Activated CD4-positive, alpha-beta T cell treated with anti-CD3 and anti-CD28 coated beads for 36 hours (primary cell): ENCODE measurements at places on chromosomes 13 and 19. TPM values are rescaled to one million over a fixed set of nuclear protein-coding genes. Genes with fewer than 3 reads are reported as not detected.

The GFY gene
- not detected for total RNA-seq

The N4BP2L2 gene
- 105 TPM for total RNA-seq

The ZNF333 gene
- 11.7 TPM for total RNA-seq

DNA sequence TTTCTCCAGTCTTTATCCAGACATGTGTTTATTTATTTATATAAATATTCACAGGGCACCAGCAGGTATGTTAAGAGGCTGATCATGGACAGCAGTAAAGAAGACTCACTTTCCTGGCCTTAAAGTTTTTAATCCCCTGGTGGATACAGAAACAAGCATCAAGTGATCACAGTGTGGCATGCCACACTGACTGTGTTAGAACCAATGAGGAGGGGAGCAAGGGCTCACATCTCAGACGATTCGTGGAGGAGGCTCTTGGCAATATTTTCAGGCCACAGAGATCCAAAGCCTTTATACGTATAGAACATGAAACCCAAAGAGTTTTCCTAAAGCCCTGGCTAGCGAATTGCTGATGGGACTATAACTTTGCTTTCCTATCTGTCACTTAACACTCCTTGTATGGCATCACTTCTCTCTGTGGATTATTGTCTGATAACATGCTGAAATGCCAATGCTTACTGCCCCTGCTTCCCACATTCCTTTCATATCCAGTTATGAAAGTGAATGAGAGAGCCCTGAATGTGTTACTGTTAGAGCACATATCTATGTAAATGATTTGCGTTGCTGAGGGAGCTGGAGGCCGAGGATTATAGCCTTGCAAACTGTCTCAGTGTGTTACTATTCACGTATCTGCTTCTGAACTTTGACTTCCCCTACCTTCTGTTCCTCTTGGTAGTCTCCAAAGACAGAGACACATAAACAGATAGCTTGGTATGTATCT lies 37.6 kb downstream of the POLR1D start:
- H3K27me3 ChIP-seq: no peaks in the 10 kb centered on the region
- no peaks in the 10 kb centered on the region for H3K4me1 ChIP-seq
- no peak overlapping the region for H3K27ac ChIP-seq

- no peak overlapping the region for H3K27ac ChIP-seq
- H3K4me3 ChIP-seq: no peak overlapping the region
- H3K27me3 ChIP-seq: peaks cover 15% of the 10 kb centered on the region
- H3K4me1 ChIP-seq: peaks cover 2% of the 10 kb centered on the region
- no peaks in the 10 kb centered on the region for H3K36me3 ChIP-seq
These were observed 45.6 kb upstream of the URAD start for GRCh38 chr13:28033894-28034655.

DNA sequence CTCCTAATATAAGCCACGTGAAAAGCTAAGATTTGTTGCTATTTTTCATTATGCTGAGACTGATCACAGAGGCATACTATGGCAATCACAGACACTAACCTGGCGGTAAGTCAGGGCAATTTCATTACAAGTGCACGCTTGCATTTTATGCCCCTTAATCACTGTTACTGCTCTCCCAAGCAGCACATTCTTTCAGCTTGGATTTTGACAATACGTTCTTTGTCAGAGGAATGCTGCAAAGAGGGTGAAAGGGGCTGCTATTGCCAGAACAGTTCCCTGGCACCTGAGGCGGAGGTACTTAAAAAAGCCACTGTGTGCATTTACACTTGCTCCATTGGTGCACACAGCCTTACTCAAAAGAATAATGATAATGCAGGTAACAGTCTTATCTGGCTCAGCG lies 346.6 kb downstream of the RFC3 start:
- H3K36me3 ChIP-seq: no peaks in the 10 kb centered on the region
- DNase-seq: no peak
- H3K4me3 ChIP-seq: no peak overlapping the region
- H3K27ac ChIP-seq: no peak overlapping the region
- H3K27me3 ChIP-seq: peaks cover 8% of the 10 kb centered on the region
- H3K4me1 ChIP-seq: no peaks in the 10 kb centered on the region

DNA sequence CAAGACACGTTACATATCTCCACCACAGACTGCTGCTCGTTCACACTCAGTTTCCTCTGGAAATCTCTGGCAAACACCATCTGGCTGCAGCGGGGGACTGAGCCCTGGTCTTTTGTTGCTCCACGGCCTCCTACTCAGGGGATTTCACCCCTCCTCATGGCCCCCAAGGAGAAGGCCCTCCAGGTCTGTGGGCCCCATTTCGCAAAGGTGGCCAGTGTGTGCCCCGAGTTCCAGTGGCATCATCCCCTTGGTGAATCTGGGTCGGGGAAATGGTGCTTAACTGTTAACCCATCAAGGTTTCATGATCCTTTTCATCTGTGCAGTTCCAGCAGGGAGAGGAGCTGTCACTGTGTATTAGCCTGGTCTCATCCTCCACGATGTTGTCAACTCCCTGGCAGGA lies 235.4 kb upstream of the MAB21L1 start:
- no peaks in the 10 kb centered on the region for H3K27me3 ChIP-seq
- H3K4me3 ChIP-seq: no peak overlapping the region
- no peaks in the 10 kb centered on the region for H3K4me1 ChIP-seq
- no peaks in the 10 kb centered on the region for H3K36me3 ChIP-seq
- no peak overlapping the region for H3K27ac ChIP-seq

DNA sequence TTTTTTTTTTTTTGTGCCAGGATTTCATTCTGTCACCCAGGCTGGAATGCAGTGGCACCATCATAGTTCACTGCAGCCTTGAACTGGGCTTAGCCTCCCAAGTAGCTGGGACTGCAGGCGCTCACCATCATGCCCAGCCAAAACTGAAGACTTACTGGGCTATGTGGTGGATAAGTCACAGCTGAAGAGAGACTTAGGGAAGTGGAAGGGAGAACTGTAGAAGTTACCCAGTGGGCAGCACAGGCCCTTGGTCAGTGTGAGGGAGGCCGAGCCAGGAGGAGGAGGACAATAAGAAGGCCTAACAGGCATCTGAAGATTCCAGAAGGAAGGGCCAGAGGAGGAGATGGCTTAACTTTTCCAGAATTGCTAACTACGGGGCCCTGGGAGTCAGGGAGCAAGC lies 4.0 kb upstream of the PSPN start:
- no peaks in the 10 kb centered on the region for H3K27me3 ChIP-seq
- no peak overlapping the region for H3K4me3 ChIP-seq
- H3K4me1 ChIP-seq: no peaks in the 10 kb centered on the region
- H3K36me3 ChIP-seq: peaks cover 34% of the 10 kb centered on the region
- H3K27ac ChIP-seq: no peak overlapping the region

DNA sequence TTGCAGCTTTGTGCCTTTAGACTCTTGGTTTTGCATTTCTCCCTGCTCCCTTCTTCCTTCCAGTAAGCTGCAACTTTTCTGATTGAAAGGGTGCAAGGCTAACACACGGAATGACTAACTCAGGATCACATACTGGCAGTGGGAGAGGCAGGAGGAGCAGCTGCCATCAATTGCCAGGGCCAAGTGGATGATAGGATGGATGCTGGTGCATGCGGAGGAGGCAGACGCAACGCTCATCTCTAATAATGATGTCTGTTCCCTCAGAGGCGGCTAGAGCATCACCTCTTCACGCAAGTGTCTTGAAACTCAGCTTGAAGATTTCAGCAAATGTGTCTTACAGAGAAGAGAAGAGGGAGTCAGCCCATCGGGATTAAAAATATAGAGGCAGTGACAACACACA lies 49.5 kb upstream of the TPM4 start:
- no peaks in the 10 kb centered on the region for H3K36me3 ChIP-seq
- no peak overlapping the region for H3K27ac ChIP-seq
- H3K27me3 ChIP-seq: no peaks in the 10 kb centered on the region
- H3K4me3 ChIP-seq: no peak overlapping the region
- H3K4me1 ChIP-seq: peaks cover 10% of the 10 kb centered on the region

DNA sequence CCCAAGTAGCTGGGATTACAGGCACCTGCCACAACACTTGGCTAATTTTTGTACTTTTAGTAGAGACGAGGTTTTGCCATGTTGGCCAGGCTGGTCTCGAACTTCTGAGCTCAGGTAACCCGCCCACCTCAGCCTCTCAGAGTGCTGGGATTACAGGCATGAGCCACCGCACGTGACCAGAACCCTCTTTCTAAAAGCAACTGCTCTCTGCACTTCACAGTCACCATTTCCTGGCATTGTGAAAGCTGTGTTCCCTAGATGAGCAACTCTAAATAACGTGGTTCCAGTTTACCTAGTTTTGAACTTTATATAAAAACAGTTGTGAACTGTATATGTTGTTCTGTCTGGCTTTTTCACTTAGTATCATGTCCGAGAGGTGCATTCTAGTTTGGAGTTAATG lies 152.9 kb downstream of the SIPA1L3 start:
- peaks cover 11% of the 10 kb centered on the region for H3K4me1 ChIP-seq
- DNase-seq: peak; percentile 79
- H3K36me3 ChIP-seq: no peaks in the 10 kb centered on the region
- no peaks in the 10 kb centered on the region for H3K27me3 ChIP-seq
- H3K27ac ChIP-seq: peak overlapping the region; percentile 93

- no peak overlapping the region for H3K27ac ChIP-seq
- peaks cover 4% of the 10 kb centered on the region for H3K36me3 ChIP-seq
- peaks cover 16% of the 10 kb centered on the region for H3K27me3 ChIP-seq
These were observed 8.4 kb downstream of the GADD45B start for GRCh38 chr19:2484178-2484937.

DNA sequence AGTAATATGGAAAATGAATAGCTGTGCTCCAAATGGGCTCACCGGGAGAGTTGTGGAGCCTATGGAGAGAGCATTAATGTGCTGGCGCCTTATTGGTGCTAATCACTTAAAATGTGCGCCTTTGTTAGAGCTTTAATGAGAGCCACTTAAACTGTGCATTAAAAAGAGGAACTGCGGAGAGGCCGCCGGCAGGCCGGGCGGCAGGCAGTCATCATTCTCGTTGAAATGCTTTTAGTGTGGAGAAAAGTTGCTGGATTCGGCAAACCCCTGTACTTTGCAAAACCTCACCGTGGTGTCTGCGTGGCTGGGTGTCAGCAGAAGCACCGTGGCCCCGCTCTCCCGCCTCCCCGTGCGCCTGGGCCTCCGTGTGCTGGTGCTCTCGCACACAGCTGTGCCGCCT lies 105.5 kb downstream of the KDM4B start:
- DNase-seq: no peak
- H3K4me3 ChIP-seq: no peak overlapping the region
- no peaks in the 10 kb centered on the region for H3K4me1 ChIP-seq
- H3K36me3 ChIP-seq: peaks cover 5% of the 10 kb centered on the region
- H3K27me3 ChIP-seq: no peaks in the 10 kb centered on the region

DNA sequence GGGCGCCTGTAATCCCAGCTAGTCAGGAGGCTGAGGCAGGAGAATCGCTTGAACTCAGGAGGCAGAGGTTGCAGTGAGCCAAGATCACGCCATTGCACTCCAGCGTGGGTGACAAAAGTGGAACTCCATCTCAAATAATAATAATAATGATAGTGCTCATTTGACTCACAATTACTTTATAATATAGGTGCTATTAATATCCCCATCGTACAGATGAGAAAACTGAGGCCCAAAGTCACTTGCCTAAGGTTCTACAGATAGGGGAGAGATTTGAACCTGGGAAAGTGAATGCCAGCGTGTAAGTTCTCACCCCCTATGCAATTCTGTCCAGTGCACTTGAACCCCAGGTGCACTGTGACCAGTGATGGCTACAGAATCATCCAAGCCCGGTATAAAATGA lies 5.9 kb downstream of the GMFG start:
- peaks cover 48% of the 10 kb centered on the region for H3K4me1 ChIP-seq
- peak overlapping the region; percentile 31 for H3K27ac ChIP-seq
- H3K36me3 ChIP-seq: peaks cover 44% of the 10 kb centered on the region
- no peaks in the 10 kb centered on the region for H3K27me3 ChIP-seq
